Activated B cell treated with CpG ODN at 0.5 μM for 24 hours (primary cell): ENCODE measurements at places on chromosomes 4 and X.

- H3K36me3 ChIP-seq, result no peaks in the 10 kb centered on the region
- H3K27me3 ChIP-seq, result no peaks in the 10 kb centered on the region
- no peak overlapping the region for H3K27ac ChIP-seq
- DNase-seq, result no peak
- H3K4me1 ChIP-seq, result no peaks in the 10 kb centered on the region
- no peak overlapping the region for H3K4me3 ChIP-seq
These were observed 182.8 kb downstream of the GUCY2F start for GRCh38 chrX:109299091-109299490.

DNA sequence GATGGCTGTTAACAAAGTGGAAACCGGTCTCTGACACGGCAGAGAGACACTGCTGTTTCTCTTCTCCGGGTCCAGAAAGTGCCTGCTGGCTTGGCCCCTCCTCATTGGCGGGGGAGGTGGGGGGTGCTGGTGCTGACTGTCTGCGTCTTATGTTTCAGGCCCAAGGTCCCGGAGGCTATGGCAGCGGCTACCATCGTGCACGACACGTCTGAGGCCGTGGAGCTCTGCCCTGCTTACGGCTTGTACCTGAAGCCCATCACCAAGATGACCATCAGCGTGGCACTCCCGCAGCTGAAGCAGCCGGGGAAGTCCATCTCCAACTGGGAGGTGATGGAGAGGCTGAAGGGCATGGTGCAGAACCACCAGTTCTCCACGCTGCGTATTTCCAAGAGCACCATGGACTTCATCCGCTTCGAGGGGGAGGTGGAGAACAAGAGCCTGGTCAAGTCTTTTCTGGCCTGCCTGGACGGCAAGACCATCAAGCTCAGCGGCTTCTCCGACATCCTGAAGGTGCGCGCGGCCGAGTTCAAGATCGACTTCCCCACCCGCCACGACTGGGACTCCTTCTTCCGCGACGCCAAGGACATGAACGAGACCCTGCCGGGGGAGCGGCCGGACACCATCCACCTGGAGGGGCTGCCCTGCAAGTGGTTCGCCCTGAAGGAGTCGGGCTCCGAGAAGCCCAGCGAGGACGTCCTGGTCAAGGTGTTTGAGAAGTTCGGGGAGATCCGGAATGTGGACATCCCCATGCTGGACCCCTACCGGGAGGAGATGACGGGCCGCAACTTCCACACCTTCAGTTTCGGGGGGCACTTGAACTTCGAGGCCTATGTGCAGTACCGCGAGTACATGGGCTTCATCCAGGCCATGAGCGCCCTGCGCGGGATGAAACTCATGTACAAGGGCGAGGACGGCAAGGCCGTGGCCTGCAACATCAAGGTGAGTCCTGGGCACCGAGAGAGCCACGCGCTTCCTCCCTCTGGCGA, 2.2 kb downstream of the AKAP17A start:
- peak; percentile 10 for DNase-seq
- peaks cover 61% of the 10 kb centered on the region for H3K36me3 ChIP-seq
- H3K4me1 ChIP-seq, result peaks cover 41% of the 10 kb centered on the region
- H3K27ac ChIP-seq, result peak overlapping the region; percentile 81
- H3K4me3 ChIP-seq, result peak overlapping the region; percentile 91

GRCh38 chr4:140137671-140138070, 16.3 kb downstream of the MAML3 start:
- peaks cover 27% of the 10 kb centered on the region for H3K27me3 ChIP-seq
- no peak for DNase-seq
- H3K27ac ChIP-seq, result no peak overlapping the region
- H3K4me1 ChIP-seq, result peaks cover 4% of the 10 kb centered on the region
- no peak overlapping the region for H3K4me3 ChIP-seq
- H3K36me3 ChIP-seq, result no peaks in the 10 kb centered on the region

DNA sequence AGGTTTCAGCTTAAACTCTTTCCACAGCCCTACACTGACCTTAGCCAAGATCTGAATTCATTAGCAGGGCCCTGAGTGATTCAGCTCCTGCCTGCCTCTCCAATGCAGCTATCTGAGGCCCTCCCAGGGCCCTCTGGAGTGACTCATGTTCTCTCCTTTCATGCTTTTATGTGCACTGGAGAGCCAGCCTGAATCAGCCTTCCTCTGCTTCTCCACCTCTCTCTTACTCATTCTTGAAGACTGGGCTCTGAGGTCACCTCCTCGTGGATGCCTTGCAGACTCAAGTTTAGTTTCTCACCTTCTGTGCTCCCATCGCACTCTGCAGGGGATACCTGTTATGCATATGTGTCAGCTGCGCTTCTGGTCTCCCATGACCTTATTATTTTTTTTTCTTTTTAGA, 3.1 kb upstream of the OCIAD2 start:
- H3K4me1 ChIP-seq, result peaks cover 24% of the 10 kb centered on the region
- H3K4me3 ChIP-seq, result no peak overlapping the region
- H3K27ac ChIP-seq, result no peak overlapping the region
- no peaks in the 10 kb centered on the region for H3K27me3 ChIP-seq
- DNase-seq, result no peak
